Esophagus squamous epithelium (tissue), 5 donors: ENCODE measurements at places on chromosomes 16 and 17.

DNA sequence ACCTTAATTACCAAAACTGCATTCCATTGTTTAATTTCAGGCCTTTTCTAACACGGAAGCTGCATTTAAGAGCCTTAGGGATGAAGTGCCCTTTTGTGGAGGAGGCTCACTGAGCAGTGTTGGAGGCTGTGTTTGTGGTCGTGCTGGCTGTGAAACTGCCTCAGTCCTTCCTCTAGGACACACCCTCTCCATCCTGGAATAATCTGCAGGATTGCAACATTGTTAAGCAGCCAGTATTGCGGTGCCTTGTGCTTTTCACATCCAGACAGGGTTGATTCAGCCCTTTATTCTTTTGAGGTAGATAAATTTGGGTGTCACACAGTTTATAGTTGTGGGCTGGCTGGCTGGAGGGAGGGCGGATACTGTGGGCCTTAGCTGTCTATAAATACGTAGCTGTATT lies 141.6 kb downstream of the CDRT15L2 start:
- DNase-seq = no peak

- no peak for DNase-seq
Observed at GRCh38 chr17:32496395-32497073, 9.7 kb downstream of the CDK5R1 start.

DNA sequence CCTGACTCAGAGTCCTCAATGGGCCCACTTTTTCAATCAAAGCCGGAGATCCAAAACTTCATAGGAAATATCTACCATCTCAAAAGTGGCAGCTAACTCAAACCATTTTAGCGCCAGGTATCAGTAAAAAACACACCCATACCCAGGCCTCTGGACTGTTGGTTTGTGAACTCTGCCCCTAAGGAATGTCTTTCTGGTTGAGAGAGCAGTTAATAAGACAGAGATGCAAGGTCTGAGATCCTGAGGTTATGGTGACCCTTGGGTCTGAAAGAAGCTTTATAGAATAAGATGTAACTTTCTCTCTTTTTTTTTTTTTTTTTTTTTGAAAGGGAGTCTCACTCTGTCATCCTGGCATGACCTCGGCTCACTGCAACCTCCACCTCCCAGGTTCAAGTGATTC lies 350.5 kb downstream of the SOX9 start:
- no peak for DNase-seq

DNA sequence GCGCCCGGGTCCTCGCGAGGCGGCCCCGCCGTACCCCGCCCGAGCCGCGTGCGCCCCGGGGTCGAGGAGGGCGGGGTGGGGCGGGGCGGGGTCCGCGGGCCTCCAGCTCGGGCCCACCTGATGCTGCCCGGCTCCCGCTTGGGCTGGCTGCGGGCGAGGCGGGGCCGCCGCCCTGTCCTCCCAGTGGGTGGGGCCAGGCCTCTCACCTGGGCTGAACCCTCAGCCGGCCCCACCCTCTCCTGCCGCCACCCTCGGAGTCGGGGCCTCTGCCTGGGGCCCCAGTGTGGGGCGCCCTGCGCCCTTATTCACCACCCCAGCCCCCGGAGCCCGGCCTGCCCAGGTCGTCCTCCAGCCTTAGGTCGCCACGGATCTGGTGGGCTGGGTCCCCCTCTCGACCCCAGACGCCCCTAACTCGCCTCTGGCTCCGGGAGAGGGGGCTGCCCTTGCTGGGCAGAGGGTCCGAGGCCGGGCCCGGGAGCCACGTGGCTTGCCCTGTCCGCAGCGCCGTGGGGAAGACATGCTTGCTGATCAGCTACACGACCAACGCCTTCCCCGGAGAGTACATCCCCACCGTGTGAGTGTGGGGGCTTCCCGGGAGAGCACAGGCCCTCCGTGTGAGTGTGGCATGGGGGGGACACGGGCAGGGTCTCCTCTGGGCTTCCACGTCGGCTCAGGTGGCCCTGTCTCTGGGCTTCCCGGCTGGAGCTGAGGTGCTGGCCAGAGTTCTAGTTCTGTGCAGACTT lies 578 bp downstream of the RAC3 start:
- no peak for DNase-seq

DNA sequence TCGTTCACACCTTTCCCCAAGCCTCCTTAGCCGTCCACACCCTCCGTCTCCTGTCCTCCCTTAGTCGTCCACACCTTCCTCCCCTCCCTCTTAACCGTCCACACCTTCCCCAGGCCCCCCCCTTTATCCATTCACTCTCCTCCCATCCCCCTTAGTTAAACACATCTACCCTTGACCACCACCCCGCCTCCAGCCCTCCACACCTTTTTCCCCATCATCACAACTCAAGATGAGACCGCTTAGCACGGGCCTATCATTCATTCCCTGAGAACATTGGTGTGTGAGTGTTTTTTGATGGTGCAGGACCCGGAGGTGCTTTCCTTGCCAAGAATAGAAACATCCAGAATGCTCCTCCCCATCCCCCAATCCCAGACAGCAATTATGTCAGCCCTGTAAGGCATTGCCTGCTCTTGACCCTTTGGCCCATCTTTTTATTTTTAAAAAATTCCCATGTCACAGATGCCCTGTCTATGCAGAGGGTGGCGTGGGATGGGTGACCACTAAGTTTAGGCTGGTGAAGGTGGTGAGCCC lies 1.4 kb downstream of the TENT4B start:
- DNase-seq = no peak
